Right atrium auricular region (tissue), 2 donors: ENCODE measurements at places on chromosomes 12 and 14. TPM values are rescaled to one million over a fixed set of nuclear protein-coding genes. Genes with fewer than 3 reads are reported as not detected.

Gene PPM1H
- total RNA-seq: 3.1 TPM

Gene SBNO1
- total RNA-seq: 16.7 TPM

Gene RNF212B
- not detected for total RNA-seq

Gene ZBTB25
- 9.2 TPM for total RNA-seq

Gene NTS
- 0.52 TPM for total RNA-seq

Gene TMTC1
- total RNA-seq: 60.1 TPM

Gene SARNP
- total RNA-seq: 61.4 TPM

Gene PTHLH
- total RNA-seq: 67.6 TPM

Gene NANOG
- total RNA-seq: not detected

Gene FGF6
- not detected for total RNA-seq

DNA sequence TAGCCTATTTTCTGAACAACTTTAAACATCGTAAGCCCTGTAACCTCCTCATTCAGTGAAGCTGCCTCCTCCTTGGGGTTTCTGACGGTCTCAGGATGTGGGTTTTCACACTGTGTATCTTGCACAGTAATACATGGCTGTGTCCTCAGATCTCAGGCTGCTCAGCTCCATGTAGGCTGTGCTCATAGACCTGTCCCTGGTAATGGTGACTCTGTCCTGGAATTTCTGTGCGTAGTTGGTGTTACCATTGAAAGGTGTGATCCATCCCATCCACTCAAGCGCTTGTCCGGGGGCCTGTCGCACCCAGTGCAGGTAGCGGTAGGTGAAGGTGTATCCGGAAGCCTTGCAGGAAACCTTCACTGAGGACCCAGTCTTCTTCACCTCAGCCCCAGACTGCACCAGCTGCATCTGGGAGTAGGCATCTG lies 980.5 kb downstream of the TMEM121 start:
- no peaks in the 10 kb centered on the region for H3K4me1 ChIP-seq
- H3K27ac ChIP-seq: no peak overlapping the region
- H3K36me3 ChIP-seq: no peaks in the 10 kb centered on the region
- no peak for DNase-seq
- H3K4me3 ChIP-seq: no peak overlapping the region

DNA sequence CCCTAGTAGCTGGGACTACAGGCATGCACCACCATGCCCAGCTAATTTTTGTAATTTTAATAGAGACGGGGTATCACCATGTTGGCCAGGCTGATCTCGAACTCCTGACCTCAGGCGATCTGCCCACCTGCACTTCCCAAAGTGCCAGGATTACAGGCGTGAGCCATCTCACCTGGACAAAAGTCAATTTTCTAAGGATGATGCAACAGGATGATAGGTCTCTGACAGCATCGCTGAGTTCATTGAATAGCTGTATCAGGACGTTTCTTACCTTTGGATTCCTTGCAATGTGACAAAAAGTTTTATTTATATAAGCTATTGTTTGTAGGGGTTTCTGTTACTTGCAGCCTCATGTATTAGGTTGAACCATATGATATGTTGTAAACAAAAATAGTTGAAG lies 55.5 kb upstream of the PCED1B start:
- H3K4me1 ChIP-seq: no peaks in the 10 kb centered on the region
- no peak overlapping the region for H3K27ac ChIP-seq
- no peaks in the 10 kb centered on the region for H3K36me3 ChIP-seq
- no peaks in the 10 kb centered on the region for H3K27me3 ChIP-seq
- no peak overlapping the region for H3K4me3 ChIP-seq

DNA sequence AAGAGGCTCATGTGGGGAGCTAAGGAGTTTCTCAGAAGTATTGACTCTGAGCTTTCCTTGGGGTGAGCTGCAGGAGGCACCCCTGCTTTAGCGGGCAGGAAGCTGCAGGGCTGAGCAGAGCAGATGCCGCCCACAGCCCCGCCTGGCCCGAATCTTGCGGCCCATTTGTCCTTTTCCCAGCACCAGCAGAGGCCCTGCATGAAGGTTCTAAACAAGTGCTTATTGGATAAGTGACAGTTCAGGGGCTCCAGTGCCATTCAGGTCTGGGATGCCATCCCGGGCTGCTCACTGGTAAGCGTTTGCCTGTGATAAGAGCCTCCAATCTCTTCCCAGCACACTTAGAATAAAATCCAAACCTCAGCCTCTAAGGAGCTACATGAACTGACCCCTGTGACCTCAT lies 11.4 kb downstream of the RILPL1 start:
- no peaks in the 10 kb centered on the region for H3K4me1 ChIP-seq
- no peak for DNase-seq
- H3K27me3 ChIP-seq: no peaks in the 10 kb centered on the region
- no peak overlapping the region for H3K4me3 ChIP-seq
- peaks cover 53% of the 10 kb centered on the region for H3K36me3 ChIP-seq
- H3K27ac ChIP-seq: peak overlapping the region; percentile 73

- DNase-seq: no peak
- no peak overlapping the region for H3K4me3 ChIP-seq
- peaks cover 6% of the 10 kb centered on the region for H3K27me3 ChIP-seq
- no peak overlapping the region for H3K27ac ChIP-seq
- H3K4me1 ChIP-seq: no peaks in the 10 kb centered on the region
Measured at GRCh38 chr12:113519464-113520307, 48.0 kb upstream of the LHX5 start.

GRCh38 chr12:75587340-75588106 lies 76.1 kb upstream of the KRR1 start:
- H3K36me3 ChIP-seq: no peaks in the 10 kb centered on the region
- H3K4me1 ChIP-seq: no peaks in the 10 kb centered on the region
- no peak overlapping the region for H3K4me3 ChIP-seq
- no peaks in the 10 kb centered on the region for H3K27me3 ChIP-seq

GRCh38 chr12:16329594-16329993 lies 17.9 kb upstream of the MGST1 start:
- H3K36me3 ChIP-seq: no peaks in the 10 kb centered on the region
- H3K27me3 ChIP-seq: no peaks in the 10 kb centered on the region
- H3K4me1 ChIP-seq: no peaks in the 10 kb centered on the region
- no peak overlapping the region for H3K4me3 ChIP-seq

- H3K4me3 ChIP-seq: peak overlapping the region; percentile 87
- H3K27ac ChIP-seq: peak overlapping the region; percentile 91
- H3K4me1 ChIP-seq: peaks cover 44% of the 10 kb centered on the region
- no peak for DNase-seq
- no peaks in the 10 kb centered on the region for H3K36me3 ChIP-seq
Measured at GRCh38 chr14:63852271-63852816, 460 bp upstream of the SYNE2 start.

GRCh38 chr14:98010784-98011183 lies 1213.6 kb downstream of the VRK1 start:
- no peak for DNase-seq
- H3K27me3 ChIP-seq: no peaks in the 10 kb centered on the region
- no peaks in the 10 kb centered on the region for H3K36me3 ChIP-seq

DNA sequence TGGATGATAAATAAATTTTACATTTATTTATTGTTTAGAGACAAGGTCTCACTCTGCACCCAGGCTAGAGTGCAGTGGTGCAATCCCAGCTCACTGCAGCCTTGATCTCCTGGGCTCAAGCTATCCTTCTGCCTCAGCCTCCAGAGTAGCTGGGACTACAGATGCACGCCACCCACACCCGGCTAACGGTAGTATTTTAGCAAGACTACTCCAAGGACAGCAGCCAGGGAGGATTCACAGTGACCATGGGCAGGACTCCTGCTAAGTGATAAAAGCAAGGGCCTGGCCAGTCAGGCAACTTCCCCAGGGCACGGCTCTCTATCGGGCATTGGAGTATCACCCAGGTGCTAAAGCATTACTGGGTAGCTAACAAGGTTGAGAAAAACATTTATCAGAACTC lies 55.4 kb downstream of the ARL6IP4 start:
- H3K4me3 ChIP-seq: no peak overlapping the region
- no peak for DNase-seq
- H3K27ac ChIP-seq: no peak overlapping the region
- no peaks in the 10 kb centered on the region for H3K27me3 ChIP-seq
- no peaks in the 10 kb centered on the region for H3K4me1 ChIP-seq

DNA sequence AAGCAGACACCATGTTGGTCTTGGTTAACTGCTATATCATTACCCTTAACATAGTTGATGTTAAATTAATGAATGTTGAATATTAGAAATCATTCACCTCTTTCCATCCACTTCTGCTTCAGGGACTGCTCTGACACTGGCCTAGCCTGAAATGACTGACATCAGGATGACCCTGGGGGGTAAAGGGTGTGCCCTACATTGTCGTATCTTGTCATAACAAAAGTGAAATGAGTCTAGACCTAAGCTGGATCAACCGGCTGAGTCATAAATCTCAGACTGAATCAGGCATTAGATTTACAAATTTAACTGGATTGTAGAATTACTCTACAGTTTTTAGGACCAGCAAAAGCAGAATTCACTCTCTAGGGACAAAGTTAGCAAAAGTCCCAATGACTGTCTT lies 35.3 kb downstream of the KICS2 start:
- no peak overlapping the region for H3K4me3 ChIP-seq
- no peaks in the 10 kb centered on the region for H3K36me3 ChIP-seq
- no peak for DNase-seq
- no peaks in the 10 kb centered on the region for H3K27me3 ChIP-seq
- no peaks in the 10 kb centered on the region for H3K4me1 ChIP-seq

- H3K27ac ChIP-seq: peak within 1 kb of the TSS; percentile 98
- peak within 1 kb of the TSS; percentile 97 for H3K4me3 ChIP-seq
- peak; percentile 95 for DNase-seq
- H3K36me3 ChIP-seq: peaks cover 8% of the 10 kb centered on the region
- peaks cover 56% of the 10 kb centered on the region for H3K4me1 ChIP-seq
Measured at GRCh38 chr14:59483819-59484638, at the start of the genes JKAMP and L3HYPDH. Gene JKAMP (plus strand): TSS chr14:59484517. CDS start chr14:59484590, 73 bp downstream. Gene L3HYPDH (minus strand): TSS chr14:59484408. CDS start chr14:59484316, 92 bp downstream.

- H3K4me1 ChIP-seq: no peaks in the 10 kb centered on the region
- DNase-seq: no peak
- H3K4me3 ChIP-seq: no peak overlapping the region
- no peaks in the 10 kb centered on the region for H3K27me3 ChIP-seq
Measured at GRCh38 chr12:131020326-131021153, 66.8 kb downstream of the ADGRD1 start.

- no peaks in the 10 kb centered on the region for H3K27me3 ChIP-seq
- H3K4me1 ChIP-seq: no peaks in the 10 kb centered on the region
- no peak overlapping the region for H3K4me3 ChIP-seq
- no peak overlapping the region for H3K27ac ChIP-seq
- no peaks in the 10 kb centered on the region for H3K36me3 ChIP-seq
Measured at GRCh38 chr12:28629691-28630090, 439.4 kb downstream of the CCDC91 start.

DNA sequence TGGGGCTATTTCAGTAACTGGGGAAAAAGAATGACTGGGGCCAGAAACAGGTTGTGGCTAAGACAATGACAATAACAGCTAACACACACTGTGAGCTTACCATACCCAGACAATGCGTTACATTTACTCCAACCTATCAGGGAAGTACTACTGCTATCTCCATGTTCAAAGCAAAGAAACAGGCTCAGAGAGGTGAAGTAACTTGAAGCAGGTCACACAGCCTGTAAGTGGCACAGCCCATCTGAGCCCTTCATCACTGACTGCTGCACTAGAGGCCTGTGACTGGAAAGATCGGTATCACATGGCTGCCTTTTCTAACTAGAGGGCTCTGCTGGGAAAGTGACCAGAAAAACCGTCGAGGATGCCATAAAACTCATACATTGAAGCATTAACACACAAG lies 7.9 kb downstream of the GCN1 start:
- H3K27ac ChIP-seq: no peak overlapping the region
- peaks cover 61% of the 10 kb centered on the region for H3K36me3 ChIP-seq
- no peak for DNase-seq

- no peak overlapping the region for H3K27ac ChIP-seq
- H3K36me3 ChIP-seq: peaks cover 91% of the 10 kb centered on the region
- H3K4me1 ChIP-seq: no peaks in the 10 kb centered on the region
- no peaks in the 10 kb centered on the region for H3K27me3 ChIP-seq
Measured at GRCh38 chr12:113292091-113292490, 42.8 kb downstream of the SLC8B1 start.

DNA sequence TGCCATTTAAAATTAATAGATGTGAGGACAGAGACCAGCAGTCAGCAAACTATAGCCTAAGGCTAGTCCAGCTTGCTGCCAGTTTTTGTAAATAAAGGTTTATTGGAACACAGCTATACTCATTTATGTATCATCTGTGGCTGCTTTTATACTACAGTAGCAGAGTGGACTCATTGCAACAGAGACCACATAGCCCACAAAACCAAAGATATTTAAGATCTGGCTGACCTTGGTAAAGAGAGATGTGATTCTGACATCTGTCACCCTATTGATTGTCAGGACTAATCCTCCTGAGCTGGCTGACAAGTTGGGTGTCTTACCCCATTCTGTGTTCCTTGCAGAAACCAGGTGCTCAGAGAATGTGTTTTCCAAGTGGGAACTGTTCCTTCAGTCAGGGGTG lies 99.9 kb downstream of the BEGAIN start:
- no peaks in the 10 kb centered on the region for H3K27me3 ChIP-seq
- H3K4me1 ChIP-seq: no peaks in the 10 kb centered on the region
- H3K4me3 ChIP-seq: no peak overlapping the region
- DNase-seq: no peak
- no peak overlapping the region for H3K27ac ChIP-seq
- H3K36me3 ChIP-seq: no peaks in the 10 kb centered on the region

- DNase-seq: no peak
- H3K4me1 ChIP-seq: no peaks in the 10 kb centered on the region
- no peaks in the 10 kb centered on the region for H3K27me3 ChIP-seq
- no peak overlapping the region for H3K27ac ChIP-seq
Measured at GRCh38 chr12:33314223-33314622, 125.4 kb downstream of the SYT10 start.

GRCh38 chr12:52193991-52194390 lies 2.2 kb upstream of the KRT80 start:
- peaks cover 61% of the 10 kb centered on the region for H3K4me1 ChIP-seq
- DNase-seq: no peak
- no peaks in the 10 kb centered on the region for H3K27me3 ChIP-seq
- H3K27ac ChIP-seq: no peak overlapping the region

GRCh38 chr14:68937471-68938270 lies 41.4 kb downstream of the ACTN1 start:
- no peaks in the 10 kb centered on the region for H3K4me1 ChIP-seq
- no peak for DNase-seq
- peak overlapping the region; percentile 91 for H3K27ac ChIP-seq
- no peak overlapping the region for H3K4me3 ChIP-seq

GRCh38 chr12:75508159-75508558 lies 3.2 kb downstream of the KRR1 start:
- no peaks in the 10 kb centered on the region for H3K27me3 ChIP-seq
- no peak for DNase-seq
- peaks cover 26% of the 10 kb centered on the region for H3K36me3 ChIP-seq
- no peaks in the 10 kb centered on the region for H3K4me1 ChIP-seq
- H3K27ac ChIP-seq: no peak overlapping the region
- no peak overlapping the region for H3K4me3 ChIP-seq
